ENCODE measurements at places on chromosomes 12 and 14.

DNA sequence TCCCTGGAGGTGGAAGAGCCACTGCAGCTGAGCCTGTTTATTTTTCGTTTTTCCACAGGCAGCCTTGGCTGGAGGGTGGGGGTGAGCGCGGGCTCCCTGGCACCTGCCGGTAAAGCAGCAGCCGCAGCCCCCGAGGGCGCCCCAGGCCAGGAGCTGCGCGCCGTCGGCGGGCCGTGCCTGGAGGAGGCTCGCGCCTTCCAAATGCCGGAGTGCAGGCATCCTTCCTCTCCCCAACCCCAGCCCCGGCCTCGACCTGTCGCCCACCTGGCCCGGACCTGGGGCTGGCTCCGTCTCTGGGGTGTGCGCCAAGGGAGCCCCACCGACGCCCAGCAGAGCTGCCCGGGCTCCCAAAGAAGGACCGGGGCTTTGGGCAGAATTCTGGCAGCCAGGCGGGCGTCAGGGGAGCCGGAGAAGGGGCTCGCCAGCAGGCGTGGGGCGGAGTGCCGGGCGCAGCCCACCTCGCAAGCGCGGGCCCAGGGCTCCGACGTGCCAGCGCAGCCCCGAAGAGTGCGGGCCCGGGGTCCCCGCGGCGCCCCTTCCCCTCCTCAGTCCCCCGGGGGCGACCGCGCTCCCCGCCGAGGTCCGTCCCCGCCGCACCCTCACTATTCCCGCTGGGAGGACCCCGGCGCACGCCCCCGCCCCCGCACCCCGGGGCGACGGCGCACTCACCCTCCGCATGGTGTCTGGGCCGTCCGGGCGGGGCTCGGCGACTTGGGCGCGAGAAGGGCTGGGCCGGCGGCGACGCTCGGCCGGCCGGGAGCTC, 130.3 kb downstream of the NDUFA12 start:
- no peak for DNase-seq

- DNase-seq, result no peak
Observed at GRCh38 chr14:26255213-26255612, 342.6 kb downstream of the NOVA1 start.

- DNase-seq, result no peak
Observed at GRCh38 chr14:28596391-28596790, 170.2 kb upstream of the FOXG1 start.

- no peak for DNase-seq
Observed at GRCh38 chr12:9969673-9970072, 1.5 kb upstream of the CLEC12A start.

GRCh38 chr12:3510597-3510996, 19.6 kb downstream of the PRMT8 start:
- DNase-seq, result no peak

- no peak for DNase-seq
Observed at GRCh38 chr12:129614221-129614885, 289.5 kb downstream of the TMEM132D start.

DNA sequence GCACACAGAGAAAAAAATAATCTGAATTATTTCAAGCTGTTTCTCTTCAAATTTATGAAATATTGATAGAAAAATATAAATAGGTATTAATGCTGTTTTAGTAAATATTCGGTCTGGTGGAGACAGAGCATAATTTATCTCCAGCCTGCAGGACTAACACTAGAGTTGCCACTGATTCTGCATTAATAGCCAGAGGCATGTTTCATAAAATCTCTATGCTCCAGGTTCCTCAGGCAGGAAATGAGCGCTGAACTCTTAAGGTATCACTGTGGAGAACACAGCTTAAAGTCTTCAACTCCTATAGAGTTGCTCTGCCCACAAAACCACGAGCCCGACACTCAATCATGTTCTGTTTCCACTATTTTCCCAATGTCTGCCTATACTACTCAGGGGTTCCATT, 470.0 kb upstream of the TMPO start:
- no peak for DNase-seq

DNA sequence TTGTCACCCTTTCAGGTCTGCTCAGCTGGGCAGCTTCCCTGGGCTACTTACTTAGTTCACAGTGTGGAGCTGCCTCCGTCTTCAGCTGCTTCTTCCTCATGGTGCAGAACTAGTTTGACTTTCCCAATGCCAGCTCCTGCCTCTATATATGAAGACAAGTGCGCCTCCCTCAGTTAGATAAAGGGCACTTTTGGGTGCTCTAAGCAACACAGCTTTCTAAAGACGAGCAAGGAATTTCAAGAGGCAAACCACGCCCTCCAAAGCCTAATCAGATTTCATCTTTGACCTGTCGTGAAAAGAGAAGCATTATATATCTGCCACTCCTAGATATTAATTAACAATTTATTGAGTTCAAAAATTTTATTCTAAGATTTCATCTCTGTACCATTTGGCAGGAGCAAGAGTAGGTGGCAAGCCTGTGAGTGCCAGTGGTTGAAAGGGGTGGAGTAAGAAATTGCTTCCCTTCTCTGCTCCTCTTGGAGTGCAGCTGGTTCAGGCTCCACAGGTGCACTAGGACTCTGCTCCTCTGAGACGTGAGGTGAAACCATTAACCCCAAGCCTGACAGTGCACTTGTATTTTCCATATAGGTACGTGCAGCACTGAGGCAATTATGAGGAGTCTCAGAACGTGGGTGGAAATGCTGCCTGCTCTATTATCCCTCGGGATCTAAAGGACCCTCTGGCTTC, 2.1 kb upstream of the SLC11A2 start:
- DNase-seq, result peak; percentile 37

DNA sequence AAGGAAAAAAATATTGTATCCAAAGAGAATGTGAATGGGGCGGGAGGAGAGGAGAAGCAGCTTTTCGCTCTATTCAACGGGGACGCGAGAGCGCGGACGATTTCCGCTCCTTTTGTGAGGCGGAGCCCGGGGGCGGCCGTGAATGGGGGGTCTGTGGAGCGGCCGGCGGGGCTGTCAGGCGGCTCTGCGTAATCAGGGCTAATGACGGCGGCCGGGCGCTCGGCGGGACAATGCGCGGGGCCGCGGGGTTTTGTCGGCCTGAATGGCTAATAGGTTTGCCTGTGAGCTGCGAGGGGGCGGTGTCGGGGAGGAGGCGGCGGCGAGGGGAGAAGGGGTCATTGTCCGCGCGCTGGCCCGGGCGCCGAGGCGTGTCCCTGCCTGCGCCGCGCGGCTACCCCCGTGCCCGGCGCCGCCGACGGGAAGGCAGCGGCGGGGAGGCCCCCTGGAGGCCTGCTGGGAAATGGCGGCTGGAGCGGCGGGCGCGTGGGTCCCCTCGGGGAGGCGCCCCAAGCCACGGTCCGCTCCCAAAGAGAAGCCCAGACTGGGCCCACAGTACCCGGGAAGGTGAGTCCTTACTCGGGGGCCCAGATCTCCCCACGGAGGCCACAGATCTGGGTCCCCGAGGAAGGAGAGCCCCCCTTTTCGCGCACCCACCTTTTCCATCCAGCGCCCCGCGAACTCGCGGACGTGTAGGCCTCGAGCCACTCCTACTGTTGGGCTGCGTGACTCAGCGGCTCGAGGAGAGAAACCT, 6.0 kb downstream of the SIX6 start:
- DNase-seq, result no peak

GRCh38 chr12:47078733-47079467, 521 bp upstream of the PCED1B start:
- peak; percentile 63 for DNase-seq

- no peak for DNase-seq
Observed at GRCh38 chr12:138898-139534, 72.4 kb downstream of the IQSEC3 start.

DNA sequence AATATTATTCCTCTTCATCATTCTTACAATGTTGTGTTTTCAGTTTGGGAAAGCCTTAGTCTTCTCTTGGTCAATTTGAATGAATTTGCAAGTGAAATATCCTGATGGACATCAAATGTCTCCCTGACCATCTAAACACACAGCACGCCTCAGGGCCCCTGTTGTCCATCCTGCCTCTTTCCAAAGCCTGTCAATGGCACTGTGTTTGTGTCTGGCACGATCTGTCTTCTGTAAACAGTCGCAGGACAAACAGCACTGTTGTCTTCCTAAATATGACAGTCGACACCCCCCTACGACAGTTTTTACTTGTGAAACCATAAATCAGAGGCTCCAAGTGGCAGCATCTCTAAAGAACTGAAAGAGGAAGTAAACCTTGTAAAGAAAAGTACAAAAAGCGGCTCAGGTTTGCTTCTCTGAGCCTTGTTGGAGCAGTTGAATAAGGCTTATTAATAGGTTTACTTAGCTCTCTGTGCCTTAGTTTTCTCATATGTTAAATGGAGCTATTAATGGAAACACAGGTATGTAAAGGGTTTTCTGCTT, 285.8 kb downstream of the NRXN3 start:
- DNase-seq, result no peak

Measured in CD4-positive, alpha-beta T cell treated with Interleukin-6 for 4 hours (primary cell).